ENCODE measurements at places on chromosomes 13 and 19.

DNA sequence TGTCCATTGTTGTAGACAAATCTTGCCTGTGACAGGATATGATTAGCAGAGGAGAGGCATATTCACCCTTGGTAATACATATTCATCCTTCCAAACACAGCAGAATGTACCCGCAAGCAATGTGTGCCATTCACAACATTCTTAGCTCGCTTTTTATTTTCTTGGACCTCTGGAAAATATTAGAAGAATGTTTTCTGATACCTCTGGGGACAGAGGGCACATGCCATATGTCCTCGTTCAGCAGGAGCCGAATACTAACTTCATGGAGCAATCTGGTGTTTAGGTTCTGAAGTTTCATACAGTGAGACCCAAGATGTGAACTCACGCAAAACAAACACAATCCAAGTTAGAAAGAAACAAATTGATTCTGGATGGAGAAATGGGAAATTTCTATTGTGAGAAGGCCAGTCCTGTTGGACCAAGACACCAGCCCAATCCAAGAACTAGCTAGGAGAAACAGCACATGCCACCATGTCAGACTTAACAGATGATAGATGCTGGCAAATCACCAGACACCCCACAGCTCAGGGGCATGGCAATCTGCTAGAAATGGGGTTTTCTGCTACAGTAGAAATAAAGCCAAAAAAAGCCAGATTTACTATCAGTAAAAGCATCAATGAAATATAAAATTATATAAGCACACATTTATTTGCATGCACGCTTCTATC, 297.4 kb downstream of the DCLK1 start:
- no peak for DNase-seq

DNA sequence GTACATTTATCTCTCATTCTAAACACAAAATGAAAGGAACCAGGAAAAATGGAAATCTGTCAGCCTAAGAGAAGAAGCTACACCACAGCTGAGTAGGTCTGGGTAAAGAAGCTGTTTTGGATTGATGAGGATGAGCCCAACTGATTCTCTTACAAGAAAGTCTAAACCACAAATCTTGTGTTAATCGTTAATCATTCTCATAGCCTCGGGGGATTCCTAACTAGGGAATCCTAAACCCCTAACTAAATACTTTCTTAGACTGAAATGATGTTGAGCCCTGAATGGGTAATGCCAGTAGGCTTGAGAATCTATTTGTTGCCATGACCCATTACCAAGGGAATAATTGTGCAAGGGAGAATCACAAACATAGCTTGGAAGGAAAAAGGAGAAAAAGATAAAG, 327.5 kb upstream of the SPRY2 start:
- no peak for DNase-seq

DNA sequence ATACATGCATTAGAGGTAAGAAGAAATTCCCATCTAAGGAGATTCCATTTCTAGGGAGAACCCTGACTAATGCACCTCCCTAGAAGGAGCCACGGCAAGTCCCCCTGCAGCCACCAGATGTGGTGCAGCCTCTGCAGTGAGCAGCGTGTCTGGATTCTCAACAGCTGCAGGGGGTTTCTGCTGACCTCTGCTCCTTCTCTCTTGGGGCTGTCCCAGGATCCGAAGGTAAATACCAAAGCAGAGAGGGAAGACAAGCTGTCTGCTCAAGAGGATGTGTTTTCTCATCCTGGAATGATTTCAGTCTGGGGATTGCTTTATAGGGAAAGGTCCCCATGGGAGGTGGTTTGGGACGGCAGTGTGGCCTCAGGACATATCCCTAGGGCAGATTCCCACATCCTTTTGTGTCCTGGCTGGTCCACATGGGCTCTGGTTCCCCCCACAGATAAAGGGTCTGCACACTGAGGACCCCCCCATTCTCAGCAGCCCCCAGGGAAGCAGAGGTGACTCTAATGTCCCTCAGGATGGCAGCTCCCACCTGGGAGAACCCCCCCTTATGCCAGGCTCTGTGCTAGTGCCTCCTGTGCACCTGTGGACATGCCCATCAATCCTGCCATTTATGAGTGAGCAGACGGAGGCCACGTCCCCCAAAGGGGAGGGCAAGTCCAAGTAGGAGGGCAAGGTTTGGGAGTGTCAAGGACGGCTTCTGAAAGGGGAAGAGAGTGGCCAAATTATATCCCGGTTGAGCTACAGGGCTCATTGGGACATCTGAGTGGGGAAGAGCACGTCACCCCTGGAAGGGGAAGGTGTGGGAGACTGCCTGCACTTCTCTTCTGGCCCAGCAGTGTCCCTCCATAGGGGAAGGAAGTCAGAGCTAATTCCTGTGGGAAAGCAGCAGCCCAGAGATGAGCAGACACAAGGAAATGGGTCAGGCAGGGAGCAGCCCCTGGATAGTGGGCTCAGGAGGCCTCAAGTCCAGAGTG, 10.2 kb upstream of the OR10H5 start:
- DNase-seq = no peak

GRCh38 chr19:29515706-29516357, 10.0 kb upstream of the VSTM2B start:
- no peak for DNase-seq

GRCh38 chr13:44936246-44936645, 53.0 kb downstream of the NUFIP1 start:
- no peak for DNase-seq

DNA sequence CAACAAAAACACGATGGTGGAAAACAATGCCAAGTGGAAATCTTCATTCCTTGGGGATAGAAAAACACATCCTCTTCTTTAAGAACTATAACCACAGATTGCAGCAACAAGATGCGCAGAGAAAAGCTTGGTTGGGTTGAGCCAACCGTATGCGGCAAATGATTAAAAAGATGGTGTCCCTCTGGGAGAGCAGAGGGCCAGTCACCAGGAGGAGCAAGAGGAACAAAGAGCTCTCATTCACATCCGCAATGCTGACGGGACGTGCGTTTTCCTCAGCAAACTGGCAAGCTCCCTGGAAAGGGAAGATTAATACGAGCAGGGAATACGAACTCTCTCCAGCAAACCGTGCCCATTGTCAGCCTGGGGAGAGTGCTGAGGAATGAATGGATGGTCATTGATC, 141.6 kb downstream of the KATNAL1 start:
- peak; percentile 37 for DNase-seq

- DNase-seq = no peak
Measured at GRCh38 chr19:51716925-51717324, 6.9 kb downstream of the HAS1 start.

GRCh38 chr19:18390065-18390907, 4.3 kb downstream of the GDF15 start:
- DNase-seq = no peak

DNA sequence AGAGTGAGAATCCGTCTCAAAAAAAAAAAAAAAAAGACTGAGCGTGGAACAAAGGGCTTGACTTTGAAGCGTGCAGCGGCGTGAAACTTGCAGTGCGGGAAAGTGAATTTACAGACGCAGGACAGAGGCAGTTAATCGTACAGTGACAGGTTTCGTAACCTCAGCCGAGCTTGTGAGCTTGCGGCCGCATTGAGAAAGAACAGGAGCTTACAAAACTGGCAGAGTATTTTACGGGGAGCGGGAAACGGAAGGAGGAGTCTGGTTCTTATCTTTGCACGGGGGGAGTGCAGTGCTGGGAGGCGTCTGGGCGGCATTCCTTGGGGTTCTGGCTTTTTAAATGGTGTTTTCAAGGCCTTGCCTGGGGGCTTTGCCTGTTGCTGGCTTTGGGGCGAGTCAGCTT, 6.0 kb upstream of the BSG start:
- DNase-seq = no peak

- no peak for DNase-seq
Measured at GRCh38 chr13:100432611-100433010, 156.0 kb downstream of the GGACT start.

DNA sequence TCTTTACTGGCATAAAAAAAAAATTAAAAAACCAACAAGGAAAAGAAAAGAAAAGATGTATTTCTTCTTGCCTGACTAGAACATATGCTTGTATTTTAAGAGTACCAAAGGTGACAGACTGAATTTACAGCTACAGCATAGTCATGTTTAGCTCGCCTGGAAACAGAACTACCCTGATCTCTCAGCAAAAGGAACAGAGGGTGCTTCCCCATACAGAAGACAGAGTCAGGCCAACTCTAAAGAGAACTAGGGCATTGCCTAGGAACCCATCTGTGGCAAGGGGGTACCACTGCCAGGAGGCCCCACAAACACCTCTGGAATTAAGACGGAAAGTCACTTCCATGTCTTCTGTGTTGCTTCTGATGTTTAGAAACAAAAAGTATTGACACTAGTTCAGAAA, 252.1 kb upstream of the STARD13 start:
- no peak for DNase-seq

GRCh38 chr13:112679381-112679780, 10.5 kb upstream of the ATP11A start:
- no peak for DNase-seq

DNA sequence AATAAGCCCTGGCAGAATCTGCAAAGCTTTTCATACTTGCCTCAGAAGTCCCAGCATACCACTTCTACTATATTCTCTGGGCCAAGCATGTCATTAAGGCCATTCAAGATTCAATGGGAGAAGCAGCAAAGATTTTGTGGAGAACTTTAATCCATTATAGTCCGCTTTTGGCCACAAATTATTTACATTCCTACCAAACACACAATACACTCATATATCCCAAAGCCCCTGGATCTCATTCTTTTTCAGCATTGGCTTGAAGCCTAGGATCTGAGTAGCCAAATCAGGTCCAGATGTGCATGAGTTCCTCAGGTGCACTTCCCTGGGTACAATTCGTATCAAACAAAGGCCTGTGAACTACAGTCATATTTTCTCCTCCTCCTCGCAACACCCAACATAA, 203.4 kb downstream of the NDFIP2 start:
- no peak for DNase-seq
